ENCODE measurements at places on chromosomes 3 and 15.

GRCh38 chr3:9316881-9317361 lies 45.9 kb upstream of the THUMPD3 start:
- DNase-seq = peak; percentile 75

- no peak for DNase-seq
Measured at GRCh38 chr15:57472861-57473260, 96.6 kb downstream of the CGNL1 start.

DNA sequence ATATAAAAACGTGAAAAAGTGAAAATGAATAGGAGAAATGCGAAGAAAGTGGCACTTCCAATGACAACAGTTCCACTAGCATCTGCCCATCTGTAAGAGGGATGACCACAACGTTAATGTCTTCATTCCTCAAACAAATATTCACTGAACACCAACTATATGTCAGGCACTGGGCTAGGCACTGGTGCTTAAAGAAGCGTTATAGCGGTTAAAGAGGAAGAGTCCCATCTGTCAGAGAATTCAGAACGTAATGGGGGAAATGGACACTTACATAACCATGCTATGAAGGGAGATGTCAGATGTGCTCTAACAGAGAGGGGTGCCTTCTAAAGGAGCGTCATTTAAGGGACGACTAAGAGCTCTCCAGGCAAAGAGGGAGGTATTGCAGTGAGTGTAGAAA lies 8.2 kb downstream of the RUBCN start:
- no peak for DNase-seq

- DNase-seq = peak; percentile 28
Measured at GRCh38 chr3:101828276-101828675, 21.0 kb upstream of the NFKBIZ start.

DNA sequence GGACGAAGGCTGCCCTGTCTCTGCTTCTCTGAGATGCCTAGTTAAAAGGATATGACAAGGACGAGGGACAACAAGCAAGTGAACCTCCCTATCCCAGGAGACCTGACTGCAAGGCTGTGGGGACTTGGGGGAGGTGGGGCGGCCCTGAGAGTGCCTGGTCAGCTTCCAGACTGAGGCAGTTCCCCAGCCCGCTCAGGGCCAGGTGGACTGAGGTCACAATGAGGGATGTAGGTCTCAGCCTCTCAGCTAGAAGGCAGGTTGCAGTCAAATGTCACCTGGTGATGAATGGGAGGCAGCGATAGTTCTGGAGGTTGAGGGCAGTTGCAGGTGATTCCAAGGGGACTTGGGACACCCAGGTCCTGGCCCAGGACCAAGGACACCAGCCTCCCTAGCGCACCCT lies 30.6 kb downstream of the TKT start:
- no peak for DNase-seq

DNA sequence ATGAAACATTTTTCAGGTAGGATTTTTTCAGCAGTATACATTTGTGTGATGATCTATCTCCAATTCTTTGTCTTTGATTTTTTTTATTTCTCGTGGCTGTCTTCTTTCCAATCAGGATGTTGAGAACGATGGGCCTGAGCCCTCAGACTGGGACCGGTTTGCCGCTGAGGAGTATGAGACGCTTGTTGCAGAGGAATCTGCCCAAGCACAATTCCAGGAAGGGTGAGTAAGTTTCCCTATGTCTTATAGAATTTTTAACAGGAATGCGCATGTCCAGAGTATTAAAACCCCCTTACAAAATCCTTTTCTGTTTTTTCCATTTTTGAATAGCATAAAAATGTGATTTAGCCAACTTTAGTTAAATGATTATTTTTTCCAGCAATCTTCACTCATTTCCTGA lies 90.0 kb downstream of the MSL2 start:
- no peak for DNase-seq

DNA sequence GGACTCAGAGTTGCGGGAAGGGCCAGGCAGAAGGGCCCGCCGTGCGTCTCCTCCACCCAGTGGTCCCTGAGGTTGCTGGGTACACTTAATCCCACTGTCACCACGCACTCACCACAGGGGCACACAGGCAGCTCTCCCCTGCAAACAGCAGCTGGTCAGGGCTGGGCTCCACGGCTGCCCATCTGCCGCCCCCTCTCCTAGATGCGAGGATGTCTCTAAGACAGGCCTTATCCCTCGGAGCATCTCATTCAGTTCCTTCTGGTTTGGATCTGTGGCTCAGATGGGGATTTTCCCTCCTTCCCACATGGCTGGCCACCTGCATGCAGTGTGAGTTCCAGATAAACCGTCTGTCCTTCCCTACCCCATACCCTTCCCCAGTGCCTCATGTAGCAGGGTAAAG lies 26.3 kb downstream of the MRPS11 start:
- no peak for DNase-seq

GRCh38 chr3:188092648-188093047 lies 61.3 kb upstream of the LPP start:
- peak; percentile 25 for DNase-seq

DNA sequence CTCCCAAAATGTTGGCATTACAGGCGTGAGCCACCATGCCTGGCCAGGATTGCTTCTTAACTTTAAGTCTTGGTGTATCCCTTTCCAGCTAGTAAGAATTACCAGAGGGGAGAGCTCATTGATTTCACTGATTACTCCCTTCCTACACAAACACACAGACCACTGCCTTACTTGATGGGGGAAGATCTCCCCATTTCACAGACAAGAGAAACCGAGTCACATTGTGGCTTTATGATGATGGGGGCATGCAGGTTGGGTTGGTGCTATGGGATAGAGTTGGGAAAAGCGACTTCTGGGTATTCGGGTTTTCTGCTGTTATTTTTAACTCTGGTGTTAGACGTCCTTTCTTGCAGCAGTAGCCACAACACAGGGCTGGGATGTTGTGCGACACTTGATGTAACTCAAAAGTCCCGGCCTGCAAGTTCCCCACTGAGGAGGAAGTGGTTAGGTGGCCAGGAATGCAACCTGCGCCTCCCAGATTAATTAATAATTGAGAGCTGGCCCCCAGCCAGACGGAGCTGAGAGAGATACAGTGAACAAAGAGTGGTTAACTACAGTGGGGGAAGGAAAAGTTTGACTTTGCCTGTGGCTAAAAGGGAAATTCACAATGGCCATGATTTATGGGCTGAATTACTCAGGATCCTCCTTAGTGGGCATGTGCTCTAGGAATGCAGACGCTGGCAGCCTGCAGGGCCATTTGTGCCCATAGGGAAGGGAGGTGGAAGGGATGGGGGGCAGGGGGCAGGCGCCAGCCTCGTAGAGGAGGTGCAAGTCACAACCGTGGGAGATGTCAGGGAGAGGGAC lies 63.6 kb downstream of the SMAD6 start:
- peak; percentile 90 for DNase-seq

DNA sequence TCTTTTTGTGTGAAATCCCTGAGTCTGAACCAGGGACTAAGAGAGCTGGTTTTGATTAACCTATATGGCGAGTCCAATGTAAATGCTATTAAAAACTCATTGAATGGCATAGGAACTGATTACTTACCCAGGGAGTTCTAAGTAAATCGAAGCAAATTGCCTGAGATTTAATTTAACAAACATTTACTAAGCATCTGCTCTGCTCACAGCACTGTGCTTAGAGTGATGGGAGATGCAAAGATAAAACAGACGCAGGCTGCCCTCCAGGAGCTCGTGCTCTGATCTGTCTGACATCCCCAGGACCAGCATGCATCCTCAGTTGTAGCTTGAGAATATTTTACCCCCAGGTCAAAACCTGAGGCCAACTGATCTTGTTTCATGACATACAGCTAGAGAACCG lies 247.9 kb downstream of the NR2F2 start:
- DNase-seq = no peak

DNA sequence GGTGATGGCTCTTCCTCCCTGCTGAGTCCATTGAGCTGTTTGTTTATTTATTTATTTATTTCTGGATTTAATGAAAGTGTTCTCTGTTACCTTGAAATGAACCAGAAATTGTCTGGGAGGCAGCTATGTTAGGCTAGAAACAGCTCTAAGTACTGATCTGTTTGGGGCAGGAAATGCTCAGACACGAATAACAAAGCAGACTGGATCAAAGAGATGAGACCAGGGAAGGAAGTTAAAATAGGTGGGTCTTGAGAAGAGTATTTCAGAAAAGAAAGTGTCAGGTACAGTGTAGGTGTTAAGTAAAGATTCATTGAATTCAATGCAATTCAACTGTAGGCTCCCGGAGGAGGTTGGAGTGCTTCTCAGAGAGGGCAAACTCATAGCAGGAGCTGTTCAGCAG lies 173.3 kb downstream of the IL20RB start:
- DNase-seq = no peak

DNA sequence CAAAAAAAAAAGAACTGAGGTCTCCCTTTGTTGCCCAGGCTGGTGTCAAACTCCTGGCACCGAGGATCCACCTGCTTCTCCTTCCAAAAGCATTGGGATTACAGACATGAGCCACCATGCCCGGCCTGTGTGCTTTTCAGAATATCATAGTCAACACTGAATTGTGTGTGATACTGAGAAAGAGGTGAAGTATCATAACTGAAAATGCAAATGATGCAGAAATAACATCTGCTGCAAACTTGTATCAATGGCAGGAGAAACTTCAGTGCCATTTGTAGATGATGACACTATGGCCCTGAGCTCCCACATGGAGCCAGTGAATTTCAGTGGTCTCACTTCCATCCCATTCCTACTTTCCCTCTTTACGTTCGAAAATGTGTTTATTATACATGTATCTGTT lies 21.9 kb downstream of the IL12A start:
- no peak for DNase-seq

GRCh38 chr3:64321747-64322146 lies 96.5 kb upstream of the PRICKLE2 start:
- peak; percentile 89 for DNase-seq

DNA sequence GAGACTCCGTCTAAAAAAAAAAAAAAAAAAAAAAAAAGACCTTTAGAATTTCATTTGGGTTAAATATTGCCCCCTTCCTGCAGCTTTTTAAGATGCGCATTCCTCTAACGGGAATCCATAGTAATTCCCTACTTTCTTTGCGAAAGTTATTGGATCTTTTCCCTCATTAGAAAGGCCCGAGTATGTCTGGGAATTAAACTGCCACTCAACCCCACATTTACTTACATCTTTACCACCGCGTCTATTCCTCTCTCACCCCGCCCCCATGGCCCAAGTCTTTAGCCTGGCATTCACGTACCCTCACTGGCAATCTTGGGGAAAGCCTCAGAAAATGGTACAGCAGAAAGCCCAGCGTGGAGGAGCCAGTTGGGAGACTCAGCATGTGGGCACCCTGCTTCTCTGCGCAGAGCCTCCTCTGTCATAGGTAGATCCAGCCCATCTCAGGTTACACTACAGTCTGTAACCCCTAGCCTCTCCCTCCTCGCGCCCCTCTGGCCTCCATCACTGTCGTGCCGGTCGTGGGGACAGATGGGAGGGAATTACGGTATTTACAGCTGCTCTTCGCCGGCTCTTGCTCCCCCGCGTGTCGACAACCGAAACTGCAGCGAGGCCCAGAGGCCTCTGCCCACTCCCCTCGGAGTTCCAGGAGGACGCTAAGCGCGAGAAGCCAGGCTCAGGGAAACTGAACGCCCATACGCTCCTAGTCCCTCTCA lies 6.4 kb upstream of the ANKDD1A start:
- DNase-seq = peak; percentile 75

GRCh38 chr3:65988411-65989180 lies 50.1 kb downstream of the MAGI1 start:
- no peak for DNase-seq

GRCh38 chr3:11558002-11558401 lies 85.7 kb downstream of the VGLL4 start:
- DNase-seq = peak; percentile 83

GRCh38 chr3:136296960-136297359 lies 46.8 kb downstream of the PCCB start:
- DNase-seq = no peak

DNA sequence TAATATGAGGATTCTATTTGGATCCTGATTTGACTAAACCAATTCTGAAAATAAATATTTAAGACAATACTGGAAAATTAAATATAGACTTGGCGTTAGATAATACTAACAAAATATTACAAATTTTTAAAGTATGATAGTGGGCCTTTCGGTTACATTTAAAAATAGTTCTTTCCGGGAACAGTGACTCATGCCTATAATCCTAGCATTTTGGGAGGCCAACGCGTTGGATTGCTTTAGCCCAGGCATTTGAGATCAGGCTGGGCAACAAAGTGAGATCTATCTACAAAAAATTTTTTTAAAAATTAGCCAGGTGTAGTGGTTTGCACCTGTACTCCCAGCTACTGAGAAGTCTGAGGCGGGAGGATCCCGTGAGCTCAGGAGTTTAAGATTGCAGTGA lies 30.3 kb upstream of the GADL1 start:
- DNase-seq = peak; percentile 21

- DNase-seq = peak; percentile 15
Measured at GRCh38 chr3:93969443-93969842, 4.3 kb downstream of the PROS1 start.

GRCh38 chr3:158769952-158770740 lies 31.7 kb upstream of the MFSD1 start:
- peak; percentile 81 for DNase-seq

DNA sequence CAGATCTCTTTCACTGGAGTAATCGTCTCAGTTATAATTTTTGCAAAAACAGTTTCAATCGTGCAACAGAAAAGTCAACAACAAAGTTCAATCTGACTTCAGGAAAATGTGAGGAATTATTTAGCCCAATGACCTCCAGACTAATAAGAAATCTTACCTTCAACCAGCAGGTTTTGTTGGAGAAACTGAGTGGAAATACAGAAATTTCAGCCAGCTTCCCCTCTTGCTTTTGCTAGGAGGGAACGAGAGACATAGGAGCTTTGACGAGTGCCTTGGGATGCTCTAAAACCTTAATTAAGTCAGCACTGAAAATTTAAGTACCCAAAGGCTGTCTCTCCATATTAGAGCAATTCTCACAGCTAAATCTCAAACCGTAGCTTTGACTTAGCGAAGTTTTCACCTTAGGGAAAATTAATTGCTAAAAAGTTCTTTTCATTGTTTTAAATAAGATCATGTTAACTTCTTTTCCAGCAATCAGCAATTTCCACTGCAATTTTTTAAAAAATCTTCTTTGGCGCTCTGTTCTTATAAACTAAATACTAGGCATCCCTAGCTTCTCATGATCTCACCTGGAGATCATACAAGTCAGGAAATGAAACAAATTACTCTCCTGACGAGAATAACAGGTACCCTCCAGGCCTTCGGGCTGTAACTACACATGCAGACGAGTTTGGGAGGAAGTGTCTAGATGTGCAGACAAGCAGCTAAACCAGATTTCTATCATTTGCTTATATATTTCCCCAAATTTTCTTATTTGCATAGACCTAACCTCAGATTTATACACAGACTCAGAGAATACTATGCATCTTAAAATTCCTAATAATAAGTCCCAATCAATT lies 250.2 kb downstream of the FAM43A start:
- no peak for DNase-seq
